ENCODE measurements at places on chromosomes 5 and 9.

- DNase-seq, result no peak
These were observed 12.4 kb downstream of the PCDH12 start for GRCh38 chr5:141945511-141946051.

- DNase-seq, result no peak
These were observed 52.7 kb downstream of the ITGA1 start for GRCh38 chr5:52840277-52841050.

GRCh38 chr5:1732238-1732941 lies 67.2 kb downstream of the MRPL36 start:
- no peak for DNase-seq

DNA sequence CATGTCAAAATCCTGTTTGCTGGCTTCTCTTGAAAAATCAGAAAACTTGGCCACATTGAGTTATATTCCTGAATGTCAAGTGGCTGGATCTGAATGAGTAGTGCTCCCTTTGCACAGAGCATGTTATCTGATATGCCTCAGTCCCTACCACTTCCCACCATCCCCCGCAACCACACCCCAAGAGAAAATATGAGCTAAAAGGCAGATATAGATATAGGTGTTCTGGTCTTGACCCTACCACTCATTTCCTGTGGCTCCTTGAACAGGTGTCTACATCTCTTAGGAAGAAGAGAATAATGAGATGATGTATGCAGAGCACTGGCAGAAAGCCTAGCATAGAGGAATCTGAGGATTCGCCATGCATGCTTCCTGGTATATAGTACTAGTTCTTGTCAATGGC lies 6.6 kb upstream of the CYSTM1 start:
- DNase-seq, result no peak

DNA sequence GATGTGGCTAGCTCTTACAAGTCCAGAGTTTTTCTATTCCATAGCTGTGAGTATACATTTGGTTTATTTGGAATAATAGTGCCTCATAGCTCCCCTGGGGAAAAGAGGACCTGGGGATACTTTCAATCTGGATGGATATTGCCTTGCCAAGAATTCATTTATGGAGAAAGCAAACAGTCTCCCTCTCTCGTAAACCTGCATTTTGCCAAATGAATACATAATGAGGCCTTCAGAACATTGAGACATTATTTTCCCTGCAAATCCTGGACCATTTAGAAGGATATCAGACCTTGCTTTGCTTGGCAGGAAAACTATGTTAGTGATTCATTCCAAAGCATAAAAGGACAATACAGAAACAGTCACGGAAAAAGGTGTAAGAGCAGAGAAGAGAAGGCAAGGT lies 569.6 kb upstream of the BRINP1 start:
- DNase-seq, result no peak

DNA sequence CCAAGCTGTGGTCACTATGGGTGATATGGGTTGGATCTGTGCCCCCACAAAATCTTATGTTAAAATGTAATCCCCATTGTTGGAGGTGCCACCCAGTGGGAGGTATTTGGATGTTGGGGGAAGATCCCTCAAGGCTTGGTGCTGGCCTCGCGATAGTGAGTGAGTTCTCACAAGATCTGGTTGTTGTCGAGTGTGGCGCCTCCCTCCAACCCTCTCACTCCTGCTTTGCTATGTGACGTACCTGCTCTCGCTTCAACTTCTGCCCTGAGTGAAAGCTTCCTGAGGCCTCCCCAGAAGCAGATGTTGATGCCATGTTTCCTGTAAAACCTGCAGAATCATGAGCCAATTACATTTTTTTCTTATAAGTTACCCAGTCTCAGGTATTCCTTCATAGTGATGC lies 35.5 kb downstream of the UGT3A2 start:
- DNase-seq, result no peak

GRCh38 chr5:102749416-102750030 lies 5.6 kb upstream of the PAM start:
- no peak for DNase-seq

DNA sequence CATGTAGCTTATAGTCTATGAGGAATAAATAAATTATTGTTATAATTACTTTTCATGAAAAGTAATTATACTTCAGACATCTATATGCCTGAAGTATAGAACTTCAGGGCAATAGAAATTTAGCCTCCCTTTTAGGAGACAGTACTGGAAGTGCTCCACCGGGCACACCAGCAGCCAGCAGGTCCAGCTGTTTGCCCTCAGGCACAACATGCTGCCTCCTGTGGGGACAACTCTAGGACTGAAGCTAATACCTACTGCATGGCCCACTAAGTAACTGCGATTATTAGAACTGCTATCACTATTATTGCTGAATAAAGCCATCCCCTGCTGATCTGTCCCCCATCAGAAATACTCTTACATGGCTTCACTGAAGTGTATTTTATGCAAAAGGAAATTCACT lies 329.6 kb downstream of the MED10 start:
- DNase-seq, result no peak

DNA sequence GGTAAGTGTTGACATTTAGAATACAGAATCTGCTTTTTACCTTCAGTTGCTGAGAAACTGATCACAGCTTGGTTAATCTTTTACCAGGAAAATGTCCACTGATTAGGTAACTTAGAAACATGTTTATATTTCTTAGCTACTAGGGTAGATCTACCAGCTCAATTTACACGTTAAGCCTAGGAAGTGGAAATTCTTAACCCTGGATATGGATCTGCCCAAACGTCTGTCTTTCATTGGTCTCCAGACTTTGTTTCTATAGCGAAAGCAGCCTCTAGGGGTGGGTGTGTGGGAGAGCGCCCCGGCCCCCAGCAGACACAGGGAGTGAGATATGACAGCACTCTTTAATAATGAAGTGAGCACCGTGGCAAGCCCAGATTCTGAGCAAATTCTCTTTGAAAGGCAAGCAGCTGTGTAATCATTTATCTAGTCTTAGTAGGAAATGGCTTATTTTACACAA lies 141.6 kb upstream of the ZNF608 start:
- DNase-seq, result no peak

Data from GM12892 (cell line).